ENCODE measurements at places on chromosomes 3 and 15. TPM values are rescaled to one million over a fixed set of nuclear protein-coding genes. Genes with fewer than 3 reads are reported as not detected.

The INKA1 gene
- polyA plus RNA-seq, result 5.2 TPM

DNA sequence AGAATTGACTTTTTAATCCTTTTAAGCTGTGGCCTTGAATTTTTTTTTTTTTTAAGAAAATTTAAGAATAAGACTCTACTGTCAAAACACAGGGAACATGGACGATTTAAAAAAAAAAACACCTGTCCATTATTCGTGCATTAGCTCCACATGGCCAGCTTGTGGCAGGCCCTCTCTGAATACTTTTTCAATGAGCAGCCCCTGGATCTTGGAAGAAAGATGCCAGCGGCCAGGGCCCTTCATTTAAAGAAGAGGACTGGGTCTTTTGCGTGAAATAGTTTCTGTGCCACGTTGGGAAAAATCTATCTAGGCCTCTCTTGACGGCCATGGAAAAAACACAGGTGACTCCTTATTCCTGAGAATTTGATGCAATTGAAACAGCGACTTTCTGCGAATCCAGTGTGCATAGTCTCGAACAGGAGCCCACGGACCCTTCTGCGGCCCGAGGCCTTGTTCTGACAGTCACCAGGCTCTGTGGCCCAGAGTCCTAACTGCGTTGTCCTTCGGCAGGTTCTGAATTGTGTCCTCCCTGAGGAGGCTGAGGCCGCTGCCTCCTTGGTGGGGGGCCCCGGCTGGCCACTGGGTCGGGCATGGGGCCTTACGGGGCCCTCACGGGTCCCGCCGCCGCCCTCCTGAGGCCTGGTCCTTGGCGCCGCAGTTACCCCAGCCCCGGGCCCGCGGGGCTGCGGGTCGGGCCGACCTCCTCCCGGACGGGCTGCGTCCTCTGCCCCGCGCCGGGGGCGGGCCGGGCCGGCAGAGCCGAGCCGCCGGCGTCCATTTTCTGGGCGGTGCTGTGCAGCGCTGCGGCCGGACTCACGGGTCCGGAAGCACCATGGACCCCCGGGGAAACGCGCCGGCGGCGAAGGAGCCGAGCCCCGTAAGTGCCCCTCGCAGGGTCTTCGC is 33.5 kb downstream of the ZBTB38 start:
- DNase-seq, result peak; percentile 58

The PATL2 gene
- 0.16 TPM for polyA plus RNA-seq

DNA sequence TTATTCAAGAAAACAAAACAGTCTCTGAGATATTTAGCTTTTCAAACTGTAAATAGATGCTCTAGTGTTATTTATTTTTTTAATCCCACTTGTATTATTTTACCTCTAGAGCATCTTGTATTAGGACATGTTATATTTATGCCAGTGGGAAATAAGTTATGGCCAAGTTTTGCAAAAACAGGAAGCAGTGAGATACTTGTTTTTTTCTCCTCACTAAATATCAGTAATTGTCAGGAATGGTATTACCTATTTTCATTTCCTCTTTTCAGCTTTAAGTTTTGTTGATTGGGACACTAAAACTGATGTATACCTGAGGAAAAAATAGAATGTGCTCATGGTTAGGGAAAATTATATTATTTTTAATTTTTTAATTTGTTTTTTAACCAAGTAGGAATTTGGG is 8.6 kb upstream of the IL20RB start:
- DNase-seq, result no peak

The GNAT1 gene
- not detected for polyA plus RNA-seq

- DNase-seq, result no peak
Measured at GRCh38 chr15:78050826-78051225, 26.7 kb downstream of the TBC1D2B start.

The CIB2 gene
- polyA plus RNA-seq, result 9.7 TPM

The KBTBD8 gene
- polyA plus RNA-seq, result 3.0 TPM

The NRROS gene
- polyA plus RNA-seq, result 0.83 TPM

GRCh38 chr3:186107215-186108105 is 1.4 kb downstream of the ETV5 start:
- peak; percentile 69 for DNase-seq

- no peak for DNase-seq
Measured at GRCh38 chr3:134775831-134776230, 19.2 kb upstream of the EPHB1 start.

GRCh38 chr3:71033681-71034220 is 549.8 kb downstream of the FOXP1 start:
- DNase-seq, result no peak

- no peak for DNase-seq
Measured at GRCh38 chr3:195226445-195226844, 44.5 kb downstream of the XXYLT1 start.

DNA sequence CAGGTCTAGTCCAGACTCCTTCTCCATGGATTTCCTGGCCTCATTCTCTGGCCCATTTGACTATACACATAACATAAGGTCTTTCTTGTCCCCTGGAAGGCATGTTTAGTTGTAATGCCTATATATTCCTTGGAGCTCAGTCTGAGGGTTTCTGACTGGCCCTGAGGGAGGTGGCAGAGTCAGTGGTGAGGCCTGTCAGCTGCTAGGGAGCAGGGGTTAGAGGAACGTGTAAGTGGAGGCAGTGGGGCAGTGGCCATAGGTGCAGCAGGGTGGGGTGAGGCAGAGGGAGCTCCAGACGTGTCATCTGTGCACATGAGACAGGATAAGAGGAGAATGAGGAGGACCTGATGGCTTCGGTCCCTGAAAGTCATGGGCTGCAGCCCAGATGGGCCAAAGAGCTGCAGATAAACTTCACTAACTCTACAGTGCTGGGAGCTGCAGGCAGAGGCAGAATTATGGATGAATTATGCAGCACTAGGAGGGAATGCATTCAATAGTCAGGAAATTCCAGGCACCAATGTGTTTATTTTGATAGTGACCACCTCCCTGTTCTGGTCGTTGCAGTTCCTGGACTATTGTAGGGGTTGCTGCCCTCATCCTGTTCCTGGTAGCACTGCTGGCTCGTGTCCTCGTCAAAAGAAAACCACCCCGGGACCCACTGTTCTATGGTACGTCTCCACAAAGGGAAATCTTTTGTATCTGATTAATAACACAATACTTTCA is 4.9 kb downstream of the TM6SF1 start:
- no peak for DNase-seq

The PLS1 gene
- polyA plus RNA-seq, result 2.2 TPM

The TERC gene
- 0.31 TPM for polyA plus RNA-seq

The FANCI gene
- polyA plus RNA-seq, result 0.72 TPM
